ENCODE measurements at places on chromosomes 1 and 21.

- peak; percentile 55 for DNase-seq
Observed at GRCh38 chr1:241837901-241838300, 10.1 kb upstream of the EXO1 start.

DNA sequence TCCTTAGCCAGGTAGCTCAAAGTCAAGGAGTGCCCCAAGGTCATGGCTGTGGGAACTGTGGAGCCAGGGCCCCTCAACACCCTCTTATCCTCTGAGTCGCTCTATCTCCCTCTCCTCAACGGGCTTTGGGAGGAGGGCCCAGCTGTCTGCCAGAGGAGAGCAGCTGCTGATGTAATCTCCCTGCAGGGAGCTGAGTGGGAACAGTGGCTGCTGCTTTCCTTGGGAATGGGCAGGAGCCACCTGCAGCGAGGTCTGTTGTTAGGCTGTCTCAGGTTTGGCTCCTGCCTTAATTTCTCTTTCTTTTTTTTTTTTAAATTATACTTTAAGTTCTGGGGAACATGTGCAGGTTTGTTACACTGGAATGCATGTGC is 58.8 kb upstream of the MAP1LC3C start:
- no peak for DNase-seq

DNA sequence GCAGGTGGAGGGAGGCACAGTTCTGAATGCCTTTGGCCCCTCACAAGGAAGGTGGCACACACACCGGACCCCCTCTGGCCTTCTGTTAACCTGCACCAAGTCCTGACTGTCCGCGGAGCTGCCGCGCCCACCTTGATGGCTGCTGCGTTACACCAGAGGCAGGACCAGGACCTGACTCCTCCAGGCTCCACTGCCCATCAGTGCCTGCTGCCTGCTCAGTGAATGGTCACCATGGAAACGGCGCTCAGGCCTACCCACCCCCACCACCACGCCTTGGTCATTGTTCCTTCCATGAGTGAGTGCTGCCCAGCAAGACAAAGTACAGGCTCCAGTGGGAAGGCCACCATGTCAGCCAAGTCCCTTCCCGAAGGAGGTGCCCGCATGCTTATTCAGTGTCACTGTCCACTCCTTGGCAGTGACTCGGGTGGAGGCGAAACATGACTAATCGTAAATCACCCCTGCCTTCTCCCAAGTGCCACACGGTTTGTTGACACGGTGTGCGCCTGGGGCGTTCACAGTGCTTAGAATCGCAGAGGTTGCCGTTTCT is 57.3 kb downstream of the SLC37A1 start:
- DNase-seq, result peak; percentile 67

GRCh38 chr1:17338706-17339493 is 30.9 kb downstream of the PADI4 start:
- no peak for DNase-seq

- DNase-seq, result no peak
Observed at GRCh38 chr1:167469280-167469965, 48.9 kb downstream of the CD247 start.

DNA sequence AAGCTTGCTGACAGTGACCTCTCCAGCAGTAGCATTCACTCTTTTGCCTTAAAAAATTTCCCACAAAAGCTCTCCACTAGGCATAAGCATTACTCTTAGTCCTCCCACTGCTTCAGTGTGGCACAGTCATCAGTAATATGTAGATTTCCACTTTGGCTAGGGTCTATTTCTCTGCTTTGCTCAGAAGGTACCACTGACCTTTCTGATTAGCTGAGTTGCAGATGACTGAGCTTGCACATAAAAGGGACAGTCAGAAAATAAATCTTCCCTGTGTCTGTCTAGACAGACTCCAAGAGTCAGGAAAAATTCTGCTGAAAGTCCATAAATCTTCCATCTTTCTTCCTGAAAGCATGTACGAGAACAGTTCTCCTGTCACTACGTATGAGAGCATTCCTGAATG is 56.6 kb upstream of the APP start:
- peak; percentile 65 for DNase-seq

DNA sequence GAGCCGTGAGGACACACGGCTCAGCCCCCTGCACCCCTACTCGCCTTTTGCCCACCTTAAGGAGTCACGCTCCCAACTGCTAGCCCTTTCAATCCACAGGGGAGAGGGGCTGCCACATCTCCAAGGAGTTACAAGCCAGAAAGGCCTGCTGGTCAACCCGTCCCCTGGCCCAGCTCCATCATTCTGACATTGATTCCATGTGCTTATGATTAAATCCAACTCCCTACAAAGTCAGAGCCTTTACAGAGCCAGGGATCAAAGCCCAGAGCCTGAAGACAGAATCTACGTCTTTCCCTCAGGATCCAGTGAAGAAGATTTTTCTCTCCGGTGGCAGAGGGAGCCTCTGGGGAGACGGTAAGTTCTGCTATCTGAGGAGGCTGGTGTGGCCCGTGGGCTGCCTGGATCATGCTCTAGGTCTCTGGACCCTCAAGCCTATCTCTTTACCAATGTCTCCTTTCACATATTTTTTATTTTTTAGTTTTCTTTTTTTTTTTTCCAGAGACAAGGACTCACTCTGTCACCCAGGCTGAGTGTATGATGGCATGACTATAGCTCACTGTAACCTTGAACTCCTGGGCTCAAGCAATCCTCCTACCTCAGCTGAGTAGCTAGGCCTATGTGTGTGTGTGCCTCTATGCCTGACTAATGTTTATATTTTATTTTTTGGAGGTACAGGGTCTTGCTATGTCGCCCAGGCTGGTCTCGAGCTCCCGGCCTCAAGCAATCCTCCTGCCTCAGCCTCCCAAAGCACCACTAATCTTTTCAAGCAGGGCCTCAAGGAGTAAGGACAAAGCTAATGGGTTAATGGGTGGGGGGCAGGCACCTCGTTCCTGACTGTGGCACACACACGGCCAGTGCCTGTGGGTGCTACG is 61.3 kb downstream of the SLC66A1 start:
- DNase-seq, result no peak

DNA sequence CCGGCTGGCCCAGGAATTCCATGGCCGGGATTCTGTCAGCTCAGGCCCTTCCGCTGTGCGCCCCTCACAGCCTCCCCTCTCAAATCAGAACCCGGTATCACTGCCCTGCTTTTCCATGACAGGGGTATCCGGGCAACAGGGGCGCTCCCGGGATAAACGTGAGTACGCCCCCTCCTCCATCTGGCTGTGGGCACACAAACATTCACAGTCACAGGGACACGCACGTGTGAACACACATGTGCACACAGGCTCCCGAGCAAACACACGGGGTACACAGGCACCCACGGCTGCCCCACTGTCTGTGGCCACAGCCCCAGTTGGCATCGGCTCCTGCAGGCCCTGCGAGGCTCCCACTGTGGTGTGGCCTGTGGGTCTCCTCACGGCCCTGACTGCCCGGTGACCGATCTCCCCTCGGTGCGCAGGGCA is 16.7 kb downstream of the COL6A1 start:
- no peak for DNase-seq

GRCh38 chr1:200442537-200443156 is 32.8 kb upstream of the ZNF281 start:
- DNase-seq, result no peak

DNA sequence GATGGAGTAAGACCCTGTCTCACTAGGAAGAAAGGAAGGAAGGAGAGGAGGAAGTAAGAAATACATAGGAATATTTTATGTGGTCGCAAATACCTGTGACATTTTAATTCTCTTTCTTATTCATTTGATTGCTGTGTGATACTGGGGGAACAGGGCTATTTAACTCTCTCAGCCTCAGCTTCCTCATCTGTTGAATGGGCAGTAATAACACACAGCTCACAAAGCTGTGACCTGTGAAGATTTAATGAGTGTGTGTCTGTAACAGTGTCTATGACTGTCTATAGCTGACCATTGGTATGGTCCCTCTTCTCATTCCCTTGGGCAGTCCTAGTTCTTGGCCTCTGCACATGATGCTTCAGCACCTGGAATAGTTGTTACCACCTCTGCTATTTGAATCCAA is 13.6 kb upstream of the GPR161 start:
- no peak for DNase-seq

DNA sequence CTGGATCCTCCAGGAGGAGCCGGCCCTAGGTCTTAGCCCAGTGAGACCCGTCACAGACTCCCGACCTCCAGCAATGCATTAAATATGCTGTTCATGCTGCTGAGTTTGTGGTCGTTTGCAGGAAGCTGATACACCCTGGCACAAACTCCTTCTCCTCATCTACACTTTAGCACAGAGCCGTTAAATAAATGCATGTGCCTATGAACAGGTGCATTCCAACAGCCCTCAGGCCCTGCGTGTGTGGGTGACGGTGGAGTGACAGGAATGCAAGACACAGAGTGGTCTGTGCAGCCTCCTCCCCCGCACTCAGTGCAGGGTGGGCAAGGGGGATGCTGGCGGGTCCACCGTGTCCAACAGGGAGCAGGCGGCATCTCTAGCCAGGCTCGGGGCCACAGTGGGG is 106.6 kb upstream of the TMPRSS2 start:
- DNase-seq, result peak; percentile 60

- no peak for DNase-seq
Observed at GRCh38 chr21:23725576-23725975, 1881.7 kb downstream of the MRPL39 start.

DNA sequence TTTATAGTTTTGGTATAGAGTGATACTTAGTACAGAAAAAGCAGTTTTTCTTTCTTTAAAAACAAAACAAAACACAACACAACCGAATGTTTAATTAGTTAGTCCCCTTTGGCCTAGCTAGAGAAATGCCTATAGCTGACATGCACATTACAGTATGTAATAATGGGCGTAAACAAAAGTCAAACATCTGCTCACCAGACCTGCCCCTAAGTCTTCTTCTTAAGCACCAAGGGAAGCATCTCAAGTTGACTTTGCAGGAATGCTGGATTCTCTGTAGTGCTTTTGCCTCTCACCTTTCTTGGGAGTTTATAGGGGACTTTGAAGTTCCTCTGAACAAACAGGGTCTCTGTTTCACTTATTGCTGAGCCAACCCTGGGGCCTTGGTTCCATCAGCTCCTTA is 143.7 kb downstream of the TM2D1 start:
- DNase-seq, result no peak

DNA sequence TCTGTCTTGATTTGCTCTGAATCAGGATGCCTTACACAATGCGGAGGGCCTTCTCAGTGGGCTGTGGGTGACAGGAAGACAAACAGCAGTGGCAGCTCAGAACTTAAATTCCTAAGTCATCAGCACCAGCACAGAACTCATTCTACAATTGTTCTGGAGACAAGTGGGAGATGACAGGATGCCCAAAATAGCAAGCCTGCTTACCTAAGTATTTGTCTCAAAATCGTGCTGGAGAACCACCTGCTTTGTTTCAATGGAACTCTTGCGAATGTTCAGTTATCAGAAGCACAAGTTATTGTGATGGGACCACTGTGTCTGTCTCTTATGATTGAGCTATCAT is 76.1 kb downstream of the VCAM1 start:
- no peak for DNase-seq

DNA sequence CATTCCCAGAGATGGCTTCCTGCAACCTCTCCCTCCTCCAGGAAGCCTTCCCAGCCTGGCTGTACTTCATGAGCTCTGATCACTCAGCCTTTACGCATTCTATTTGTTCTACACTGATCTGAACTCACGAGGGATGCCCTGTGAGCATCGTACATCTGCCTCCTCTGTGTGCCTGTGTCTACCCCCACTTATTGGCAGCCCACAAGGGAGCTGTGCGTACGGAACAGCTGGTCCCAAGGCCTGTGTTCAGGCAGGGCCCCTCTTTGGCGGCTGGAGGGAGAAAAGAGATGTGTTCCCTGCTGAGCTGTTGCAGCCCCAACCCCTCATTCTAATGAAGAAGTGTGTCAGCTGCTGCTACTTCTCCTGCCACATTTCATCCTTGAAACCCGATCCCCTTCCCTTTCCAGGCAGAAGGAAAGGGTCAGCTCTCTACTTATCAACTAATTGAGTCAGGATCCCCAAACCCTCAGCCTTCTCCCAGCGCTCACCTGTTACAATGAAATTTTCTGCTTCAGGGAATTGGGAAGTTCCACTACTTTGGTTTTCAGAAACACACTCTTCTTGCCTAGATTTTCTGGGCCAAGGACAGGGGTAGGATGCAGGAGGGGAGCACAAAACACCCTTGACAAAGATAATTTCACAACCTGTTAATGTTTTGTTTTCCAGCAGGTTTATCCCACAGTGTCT is 3.2 kb downstream of the INKA2 start:
- no peak for DNase-seq

- DNase-seq, result no peak
Observed at GRCh38 chr1:157652859-157653493, 47.6 kb downstream of the FCRL3 start.

- no peak for DNase-seq
Observed at GRCh38 chr1:5391725-5392124, 600.5 kb downstream of the NPHP4 start.

- DNase-seq, result peak; percentile 36
Observed at GRCh38 chr1:145858238-145858900, 512 bp downstream of the PIAS3 start.

DNA sequence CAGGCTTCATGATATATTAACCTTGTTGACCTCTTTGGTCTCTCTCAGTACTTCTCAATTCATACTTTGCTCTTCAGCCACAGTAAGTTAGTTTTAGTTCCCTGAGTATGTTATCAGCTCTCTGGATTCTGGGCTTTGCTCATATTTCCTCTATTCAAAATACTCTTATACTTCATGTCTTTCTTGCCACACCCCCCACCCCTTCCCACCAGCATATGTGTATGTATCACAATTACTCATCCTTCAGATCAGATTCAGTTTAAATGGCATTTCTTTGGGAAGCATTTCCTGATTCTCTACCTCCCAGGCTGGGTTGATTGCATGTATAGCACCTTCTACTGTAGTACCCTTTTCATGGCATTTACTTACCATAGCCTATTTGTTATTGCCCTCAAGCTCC is 28.3 kb downstream of the SLC30A7 start:
- peak; percentile 27 for DNase-seq

DNA sequence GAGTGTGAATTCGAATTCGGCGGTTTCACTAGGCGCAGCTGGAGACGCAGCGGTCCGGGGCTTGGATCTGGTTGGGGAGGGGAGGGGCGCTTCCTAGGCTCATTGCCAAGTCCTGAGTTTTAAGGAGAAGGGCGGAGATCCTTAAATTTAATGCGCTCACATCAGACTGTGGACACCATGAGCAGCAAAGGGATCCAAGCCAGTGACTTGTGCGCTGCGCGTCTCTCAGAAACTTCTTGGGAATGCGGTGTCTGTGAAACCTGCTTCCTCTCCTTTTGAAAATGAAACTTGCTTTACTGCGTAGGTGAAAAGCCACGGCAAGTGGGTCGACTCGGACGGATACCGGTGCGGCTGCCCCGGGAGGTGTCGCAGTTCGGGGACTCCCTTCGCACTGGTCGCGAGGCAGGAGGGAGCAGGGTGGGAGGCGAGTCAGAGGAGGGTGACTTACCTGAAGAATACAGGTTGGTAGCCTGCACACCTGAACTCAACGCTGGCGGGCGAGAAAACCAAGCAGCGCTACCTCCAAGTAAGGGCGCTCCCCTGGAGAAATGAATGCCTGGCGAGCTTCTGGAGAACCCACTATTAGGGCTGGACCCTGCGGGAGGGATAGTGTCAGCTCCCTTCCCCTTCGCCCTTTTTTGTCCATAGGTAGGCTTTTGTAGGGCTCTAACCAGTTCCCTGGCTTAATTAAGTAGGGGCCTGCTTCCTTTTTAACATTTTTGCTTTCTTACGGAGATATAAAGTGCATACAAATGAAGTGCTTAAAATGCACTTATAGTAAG is 992 bp downstream of the TENT5C start:
- peak; percentile 66 for DNase-seq

GRCh38 chr1:48831120-48831978 is 54.7 kb upstream of the BEND5 start:
- DNase-seq, result no peak
